Right lung (tissue), 10 donors: ENCODE measurements at places on chromosomes 6 and 20. TPM values are rescaled to one million over a fixed set of nuclear protein-coding genes. Genes with fewer than 3 reads are reported as not detected.
A peak's percentile ranks its signal among the peaks of the same experiment; 100 is the strongest.

DNA sequence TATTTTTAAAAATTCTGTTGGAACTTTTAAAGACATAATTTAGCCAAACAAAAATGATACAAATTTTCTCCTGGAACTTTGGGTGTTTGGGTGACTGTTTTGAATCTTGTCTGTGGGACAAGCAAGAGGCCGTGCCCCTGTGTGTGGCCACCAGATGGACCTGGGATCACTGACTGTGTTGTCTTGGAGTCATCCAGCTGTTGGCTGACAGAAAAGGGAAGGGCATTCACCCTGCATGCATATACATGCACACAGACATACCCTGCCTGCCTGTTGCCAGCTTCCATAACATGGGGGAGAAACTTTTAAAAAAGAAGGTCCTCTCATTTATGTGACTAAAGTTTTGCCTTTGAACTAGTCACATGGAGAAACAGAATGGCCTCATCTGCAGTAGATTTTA, 72.7 kb downstream of the BLOC1S5 start:
- DNase-seq = no peak

DNA sequence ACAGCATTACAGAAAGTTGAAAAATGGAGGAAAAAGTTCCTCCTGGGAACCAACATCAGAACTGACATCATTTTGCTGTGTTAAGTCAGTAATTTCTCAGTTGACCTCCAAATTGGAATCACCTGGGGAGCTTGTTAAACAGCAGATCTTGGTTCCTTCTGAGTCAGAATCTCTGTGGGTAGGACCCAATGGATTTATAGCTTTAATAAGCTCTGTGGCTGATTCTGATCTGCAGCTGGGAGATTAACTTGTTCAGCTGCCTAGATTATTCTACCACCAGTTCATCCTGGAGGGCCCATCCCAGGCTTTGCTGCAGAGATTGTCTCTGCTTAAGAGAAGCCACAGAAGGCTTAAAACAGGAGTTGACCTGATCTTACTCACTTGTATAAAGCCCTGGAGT, 90.7 kb upstream of the POPDC3 start:
- no peak for DNase-seq

DNA sequence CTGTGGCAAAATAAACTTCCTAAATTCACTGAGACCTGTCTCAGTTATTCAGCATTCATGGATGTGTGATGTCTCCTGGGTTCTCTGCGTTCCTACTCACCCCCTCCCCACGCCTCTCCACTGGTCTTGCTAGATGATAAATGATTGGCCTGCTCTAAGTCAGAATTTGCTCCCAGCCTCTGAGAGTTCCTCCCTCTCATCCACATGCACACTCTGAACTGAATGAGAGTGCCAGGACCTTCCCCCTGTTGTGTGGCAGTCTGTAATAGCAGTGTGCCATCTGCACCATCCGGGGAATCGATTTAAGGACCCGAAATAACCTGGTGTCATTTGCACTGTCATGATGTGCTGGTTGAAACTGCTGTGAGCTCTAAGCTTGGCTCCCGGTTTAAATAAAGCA, 135.8 kb upstream of the AFDN start:
- no peak for DNase-seq

DNA sequence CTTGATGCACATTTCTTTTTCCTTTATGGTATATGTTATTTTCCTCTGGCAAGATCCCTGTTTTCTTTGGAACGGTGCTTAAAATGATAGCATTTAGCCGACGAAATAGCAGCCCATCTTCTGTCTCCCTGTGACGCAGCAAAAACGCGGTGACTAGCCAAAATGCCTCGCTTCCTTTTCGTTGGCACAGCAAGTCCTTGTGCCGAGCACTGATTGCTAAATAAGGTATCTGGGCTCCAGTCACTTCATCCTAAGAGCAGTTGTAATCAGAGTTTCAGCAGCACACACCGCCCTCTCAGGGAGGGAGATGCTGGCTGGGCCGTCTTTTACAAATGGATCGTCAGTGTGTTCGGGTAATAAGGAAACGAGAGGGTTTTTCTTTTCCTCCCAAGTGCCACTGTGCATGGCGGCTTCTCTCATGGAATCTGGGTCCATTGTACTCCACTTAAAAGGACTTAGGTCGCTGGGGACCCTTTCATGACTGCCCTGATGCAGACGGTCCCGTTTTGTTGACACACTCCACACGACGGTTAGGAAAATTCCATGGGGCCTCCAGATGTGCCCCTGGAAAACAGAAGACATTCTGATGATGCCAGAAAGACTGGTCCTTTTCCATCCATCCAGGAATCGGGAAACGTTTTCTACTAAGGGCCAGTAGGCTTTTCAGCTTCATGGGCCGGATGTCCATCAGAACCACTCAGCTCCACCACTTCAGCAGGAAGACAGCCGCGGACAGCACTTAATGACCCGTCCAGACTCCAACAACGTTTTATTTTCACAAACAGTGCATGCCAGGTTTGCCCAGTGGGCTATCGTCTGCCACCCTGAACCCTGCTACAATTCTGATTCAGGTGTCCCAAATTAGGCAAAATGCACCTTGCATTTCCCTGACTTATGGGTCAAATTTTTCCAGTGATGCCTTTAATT, 185.5 kb downstream of the CDH4 start:
- DNase-seq = peak; percentile 19

GRCh38 chr20:9306521-9306920, 207.9 kb upstream of the LAMP5 start:
- no peak for DNase-seq

DNA sequence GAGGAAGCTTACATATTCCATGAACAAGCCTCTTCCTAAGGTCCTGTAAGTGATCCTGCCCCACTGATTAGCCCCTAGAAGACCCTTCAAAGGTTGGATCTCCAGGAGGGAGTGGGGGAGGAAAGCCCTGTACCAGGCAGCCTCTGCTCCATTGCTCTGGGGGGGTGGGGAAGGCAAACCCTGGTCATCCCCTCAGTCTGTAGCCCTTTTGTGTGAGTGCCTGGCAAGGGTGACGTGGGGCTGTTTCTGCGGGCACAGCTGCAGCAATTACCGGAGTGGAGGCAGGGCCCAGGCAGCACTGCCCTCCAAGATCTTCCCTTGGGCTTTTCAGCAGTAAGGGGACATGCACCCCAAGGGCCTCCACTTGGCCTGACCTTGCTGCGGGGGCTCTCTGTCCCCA, at the start of gene MOG:
Gene MOG, plus strand, starts transcription at position 295 of the 400 bp plus-strand sequence. CDS start 118 bp downstream, outside the sequence.
- DNase-seq = no peak

- no peak for DNase-seq
Observed at GRCh38 chr6:13302291-13302690, 26.0 kb downstream of the TBC1D7 start.

GRCh38 chr20:35681960-35682359, 17.2 kb downstream of the NFS1 start:
- no peak for DNase-seq

- DNase-seq = no peak
Observed at GRCh38 chr6:13251242-13251641, 77.1 kb downstream of the TBC1D7 start.

GRCh38 chr6:42565823-42566613, 2.2 kb downstream of the UBR2 start:
- no peak for DNase-seq

DNA sequence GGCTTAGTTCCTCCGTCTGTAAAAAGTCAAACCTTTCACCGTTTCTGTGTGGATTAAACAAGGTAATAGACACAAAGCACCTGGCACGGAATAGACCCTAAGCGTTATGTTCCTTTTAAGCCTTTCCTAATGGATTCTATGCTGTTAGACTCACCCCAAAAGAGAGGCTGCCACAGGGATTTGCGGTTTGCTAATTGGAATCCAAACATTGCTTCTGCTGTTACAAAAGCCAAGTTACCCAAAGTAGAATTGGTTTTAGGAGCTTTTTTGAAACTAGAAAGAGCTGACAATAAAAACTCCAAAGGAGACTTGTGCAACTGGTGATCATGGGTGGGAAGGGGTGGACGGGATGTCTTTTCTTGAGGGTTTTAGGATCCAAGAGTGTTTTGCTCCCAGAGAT, 178.0 kb downstream of the BMP7 start:
- DNase-seq = no peak

DNA sequence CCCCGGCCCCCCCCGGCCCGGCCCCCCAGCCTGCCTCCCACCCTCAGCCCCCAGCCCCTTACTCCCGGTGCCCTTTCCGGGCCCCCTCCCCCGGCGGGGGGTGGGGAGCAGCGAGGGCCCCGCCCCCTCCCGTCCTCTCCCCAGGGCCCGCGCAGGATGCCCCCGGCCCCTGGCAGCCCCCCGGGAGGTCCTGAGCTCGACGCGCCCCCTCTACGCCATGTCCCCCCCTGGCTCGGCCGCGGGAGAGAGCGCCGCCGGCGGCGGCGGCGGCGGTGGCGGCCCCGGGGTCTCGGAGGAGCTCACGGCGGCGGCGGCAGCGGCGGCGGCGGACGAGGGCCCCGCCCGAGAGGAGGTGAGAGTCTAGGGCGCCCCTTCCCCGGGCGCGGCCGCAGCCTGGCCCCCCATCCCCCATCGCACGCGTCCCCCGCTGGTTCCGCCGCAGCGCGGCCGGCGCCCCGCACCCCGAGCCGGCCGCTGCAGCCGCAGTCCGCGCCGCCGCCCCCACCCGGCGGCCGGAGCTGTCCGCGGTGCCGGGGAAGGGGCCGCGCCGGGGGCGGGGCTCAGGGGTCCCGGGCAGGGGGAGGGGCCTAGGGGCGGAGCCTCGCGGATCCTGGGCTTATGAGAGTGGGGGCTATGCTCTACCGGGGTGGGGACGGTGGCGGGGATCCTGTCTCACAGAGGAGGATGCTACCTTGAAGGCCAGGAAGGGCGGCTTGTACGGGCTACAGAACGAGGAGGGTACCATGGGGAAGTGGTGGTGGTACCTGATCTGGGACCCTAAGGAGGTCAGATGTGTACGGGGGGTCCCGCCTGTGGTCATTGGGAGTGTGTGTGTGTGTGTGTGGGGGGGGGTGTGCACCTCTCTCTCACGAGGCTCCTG, 516 bp downstream of the TMEM151B start:
- DNase-seq = no peak

Gene DPPA5
- polyA plus RNA-seq = not detected
